ENCODE measurements at places on chromosomes 6 and 20.

DNA sequence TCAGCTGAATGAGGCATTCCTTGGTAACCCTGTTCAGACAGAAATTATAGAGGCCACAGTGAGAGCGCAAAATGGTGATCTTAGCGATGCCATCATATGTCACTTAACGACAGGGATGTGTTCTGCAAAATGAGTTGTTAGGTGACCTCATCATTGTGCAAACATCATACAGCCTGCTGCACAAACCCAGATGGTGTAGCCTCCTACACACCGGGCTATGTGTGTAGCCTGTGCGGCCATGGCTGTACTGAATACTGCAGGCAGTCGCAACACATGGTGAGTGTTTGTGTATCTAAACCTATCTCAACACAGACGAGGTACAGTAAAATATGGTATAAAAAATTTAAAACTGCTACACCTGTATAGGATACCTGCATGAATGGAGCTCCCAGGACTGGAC is 234.1 kb upstream of the PMEPA1 start:
- no peak for DNase-seq

DNA sequence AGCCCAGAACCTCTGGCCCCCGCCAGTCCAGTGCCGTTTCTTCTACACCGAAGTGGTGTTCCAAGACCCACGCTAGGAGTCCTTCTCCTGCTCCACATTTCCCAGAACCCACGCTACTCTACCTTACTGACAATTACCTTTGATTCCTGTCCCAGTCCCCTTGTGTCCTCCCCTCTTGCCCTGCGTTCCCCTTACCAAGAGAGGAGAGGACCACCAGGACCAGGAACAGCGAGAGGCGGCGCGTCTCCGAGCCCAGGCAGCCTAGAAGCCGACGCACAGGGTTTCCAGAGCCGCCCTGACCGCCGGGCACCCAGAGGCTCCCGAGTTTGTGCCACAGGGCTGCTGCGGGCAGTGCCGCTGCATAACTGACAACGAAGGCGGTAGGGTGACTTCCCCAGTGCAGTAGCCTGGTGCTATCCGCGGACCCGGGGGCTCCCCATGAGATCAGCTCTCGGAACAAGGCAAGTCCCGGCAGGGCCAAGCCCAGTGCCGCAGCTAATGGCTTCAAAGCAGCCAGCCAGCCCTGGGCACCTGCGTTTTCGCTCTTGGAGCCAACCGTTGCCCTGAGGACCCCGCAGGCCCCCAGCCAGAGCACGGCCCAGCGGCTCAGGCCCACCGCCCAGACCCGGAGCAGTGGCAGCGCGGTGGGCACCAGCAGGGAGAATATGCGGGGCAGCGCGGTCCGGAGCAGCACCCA is 512 bp downstream of the TAP1 start:
- DNase-seq: peak; percentile 46

GRCh38 chr6:14305131-14305530 is 187.6 kb downstream of the CD83 start:
- DNase-seq: no peak

DNA sequence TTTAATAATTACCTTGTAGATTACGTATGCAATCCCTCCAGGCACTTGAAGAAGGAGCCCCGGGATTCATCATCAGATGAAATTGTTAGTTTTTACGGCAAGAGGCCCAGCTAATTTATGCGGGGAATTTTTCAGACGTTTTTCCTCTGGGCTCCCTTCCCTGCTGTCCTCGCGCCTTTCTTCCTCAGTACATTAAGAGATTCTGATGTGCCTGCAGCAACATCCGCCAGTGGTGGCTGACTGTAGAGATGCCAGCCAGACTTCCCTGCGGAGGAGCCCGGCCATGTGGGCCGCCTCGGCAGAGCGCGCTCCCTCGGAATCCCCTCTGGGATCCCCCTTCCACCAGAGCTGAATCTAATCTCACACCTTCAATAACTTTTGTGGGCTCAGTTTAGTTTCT is 46.4 kb upstream of the POU3F2 start:
- DNase-seq: no peak

- DNase-seq: no peak
Measured at GRCh38 chr6:40710626-40711330, 123.6 kb upstream of the LRFN2 start.

DNA sequence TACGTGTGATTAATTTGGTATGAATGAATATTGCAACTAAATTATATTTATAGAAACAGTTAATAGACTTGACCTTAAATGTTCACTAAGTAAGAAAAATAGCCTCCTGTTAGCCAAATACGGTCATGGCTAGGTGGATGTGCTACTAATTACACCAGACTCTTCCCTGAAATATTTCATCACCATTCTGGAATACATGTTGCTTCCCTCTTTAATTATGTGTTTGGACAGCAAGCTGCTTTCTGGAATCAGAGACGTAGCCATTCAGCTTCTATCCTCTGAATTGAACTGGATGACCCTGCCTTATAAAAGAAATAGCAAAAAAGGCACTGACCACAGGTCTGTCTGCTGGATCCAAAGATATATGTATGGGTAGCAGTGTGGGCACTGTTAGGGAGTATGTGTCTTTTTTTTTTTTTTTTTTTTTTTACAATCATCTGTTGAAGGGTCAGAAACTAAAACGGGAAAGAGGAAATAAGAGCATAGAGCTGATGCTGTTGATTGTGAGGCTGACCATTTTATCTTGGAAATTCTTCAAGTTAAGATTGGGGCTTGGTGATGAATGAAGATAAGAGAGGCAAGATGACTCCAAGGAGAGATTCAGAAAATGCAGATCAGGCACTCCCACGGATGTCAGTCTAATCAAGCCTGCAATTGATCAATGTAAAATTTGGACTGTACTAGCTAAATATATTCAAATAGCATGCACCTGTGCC is 283.2 kb upstream of the HSF2 start:
- no peak for DNase-seq

DNA sequence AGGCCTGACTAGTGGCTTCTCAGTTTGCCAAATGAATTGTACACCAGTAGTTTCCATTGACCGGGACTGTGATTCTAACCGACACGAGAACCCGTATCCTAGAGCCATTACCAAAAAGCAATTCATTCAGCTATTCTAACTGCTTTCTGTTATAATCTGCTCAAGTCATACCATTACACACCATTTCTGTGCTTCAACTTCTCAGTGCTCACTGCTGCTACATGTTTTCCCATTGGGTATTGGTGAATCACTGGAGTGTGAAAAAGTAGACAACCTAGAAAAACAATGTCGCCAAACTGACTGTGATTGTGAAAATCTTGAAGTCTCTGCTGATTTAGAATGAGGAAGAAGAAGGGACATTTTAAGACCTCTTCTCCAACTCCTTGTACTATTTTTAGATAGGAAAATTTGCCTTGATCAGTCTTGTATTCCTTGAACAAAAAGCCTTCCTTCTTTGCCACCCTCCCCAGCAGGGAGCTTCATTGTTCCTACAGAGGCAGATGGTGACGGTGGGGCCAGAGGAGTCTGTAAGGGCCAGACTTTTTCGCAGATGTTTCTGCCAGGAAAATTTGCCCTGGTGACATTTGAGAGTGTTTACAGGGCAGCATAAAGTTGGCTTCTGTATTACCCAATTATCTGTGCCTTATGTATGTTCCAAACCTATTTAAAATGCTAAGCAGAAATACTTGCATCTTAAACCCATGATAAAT is 31.7 kb upstream of the MAP3K4 start:
- no peak for DNase-seq

DNA sequence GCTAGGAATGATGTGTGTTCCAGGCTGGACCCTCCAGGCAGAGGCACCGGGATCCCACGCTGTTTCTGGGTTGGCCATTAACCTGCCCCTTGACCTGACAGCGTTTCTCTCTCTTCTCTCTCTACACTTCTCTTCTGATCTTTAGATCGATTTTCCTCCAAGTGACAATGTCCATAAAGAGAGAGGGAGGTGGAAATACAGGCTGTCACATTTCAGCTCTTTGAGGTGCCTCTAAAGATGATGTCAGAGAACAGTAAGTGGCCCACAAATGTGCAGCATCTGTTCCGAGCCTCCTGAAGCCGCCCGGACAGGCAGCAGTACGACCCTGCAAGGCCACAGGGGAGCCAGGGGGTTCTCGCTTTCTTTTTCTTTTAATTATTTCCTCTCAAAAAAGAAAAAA is 2.5 kb upstream of the SLCO4A1 start:
- DNase-seq: no peak

- DNase-seq: no peak
Measured at GRCh38 chr6:71498638-71499037, 210.0 kb downstream of the OGFRL1 start.

- DNase-seq: no peak
Measured at GRCh38 chr6:157329829-157330228, 6.5 kb upstream of the TMEM242 start.

DNA sequence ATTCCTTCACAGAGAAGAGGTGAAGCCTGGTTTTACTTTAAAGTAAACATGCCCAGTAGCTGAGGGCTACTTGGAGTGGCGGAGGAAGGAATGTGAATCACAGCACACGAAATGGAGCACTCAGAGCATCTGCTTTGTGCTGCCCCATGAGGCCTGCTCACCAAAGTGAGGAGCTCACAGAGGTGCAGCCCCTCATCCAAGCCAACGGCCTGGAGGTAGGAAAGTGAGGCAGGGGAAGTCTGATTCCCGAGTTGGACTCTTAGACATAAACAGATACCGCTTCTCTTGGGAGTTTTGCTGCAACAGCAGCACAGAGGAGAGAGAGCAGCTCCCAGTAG is 3.6 kb downstream of the YTHDF1 start:
- DNase-seq: no peak

- DNase-seq: no peak
Measured at GRCh38 chr6:34074064-34074742, 71.7 kb downstream of the GRM4 start.

GRCh38 chr6:140041056-140041455 is 666.6 kb upstream of the CITED2 start:
- DNase-seq: no peak

GRCh38 chr6:83781506-83781905 is 71.7 kb upstream of the RIPPLY2 start:
- DNase-seq: no peak

DNA sequence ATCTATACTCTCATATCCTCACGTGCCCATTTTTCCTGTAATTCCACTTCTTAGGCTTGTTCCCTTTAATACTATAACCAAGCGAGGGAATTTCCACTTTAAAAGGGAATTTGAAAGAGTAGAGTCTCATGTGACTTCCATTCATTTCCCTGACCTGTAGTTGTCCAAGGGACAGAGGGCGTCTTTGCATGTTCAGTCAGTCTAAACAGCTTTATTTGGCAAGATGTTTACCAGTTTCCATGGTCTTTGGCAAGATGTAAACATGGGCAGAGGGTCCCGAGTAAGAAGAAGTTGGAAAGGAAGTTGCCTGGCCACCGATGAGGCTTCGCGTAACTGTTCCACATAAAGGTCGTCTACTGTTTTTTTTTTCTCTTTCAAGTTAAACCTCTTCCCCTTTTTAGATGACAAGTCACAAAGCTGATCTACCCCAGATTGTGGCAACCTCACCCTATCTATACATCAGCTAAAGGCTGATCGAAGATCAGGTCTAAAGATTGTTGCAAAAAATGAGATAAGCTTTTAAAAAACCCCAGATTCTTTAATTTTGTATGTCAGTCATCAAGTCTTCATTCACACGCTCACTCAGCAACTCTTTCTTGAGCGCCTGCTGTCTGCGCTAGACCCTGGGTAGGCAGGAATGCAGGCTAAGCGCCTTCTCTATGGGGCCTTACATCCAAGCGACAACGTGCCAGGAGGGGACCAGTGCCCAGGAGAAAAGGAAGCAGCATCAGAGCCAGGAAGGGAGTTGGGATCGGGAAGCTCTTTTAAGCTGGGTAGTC is 31.7 kb upstream of the CCR6 start:
- DNase-seq: no peak

DNA sequence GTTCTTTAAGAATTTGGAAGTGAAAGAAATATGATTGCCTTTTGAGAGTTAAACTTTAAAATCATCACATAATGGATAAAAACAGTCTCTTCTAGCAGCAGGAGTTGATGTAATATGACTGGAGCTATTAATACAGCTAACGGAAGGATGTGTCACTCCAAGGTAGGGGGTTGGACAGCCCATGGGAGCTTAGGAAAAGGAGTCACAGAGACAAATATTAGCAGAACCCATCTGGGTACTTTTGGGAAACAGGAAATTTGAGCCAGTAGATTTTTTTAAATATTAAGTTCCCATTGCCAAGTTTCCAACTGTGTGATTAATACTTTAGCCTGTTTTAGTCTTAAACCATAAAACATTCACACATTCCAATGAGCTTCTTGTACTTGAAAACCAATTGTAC is 164.7 kb upstream of the RIMS1 start:
- no peak for DNase-seq

DNA sequence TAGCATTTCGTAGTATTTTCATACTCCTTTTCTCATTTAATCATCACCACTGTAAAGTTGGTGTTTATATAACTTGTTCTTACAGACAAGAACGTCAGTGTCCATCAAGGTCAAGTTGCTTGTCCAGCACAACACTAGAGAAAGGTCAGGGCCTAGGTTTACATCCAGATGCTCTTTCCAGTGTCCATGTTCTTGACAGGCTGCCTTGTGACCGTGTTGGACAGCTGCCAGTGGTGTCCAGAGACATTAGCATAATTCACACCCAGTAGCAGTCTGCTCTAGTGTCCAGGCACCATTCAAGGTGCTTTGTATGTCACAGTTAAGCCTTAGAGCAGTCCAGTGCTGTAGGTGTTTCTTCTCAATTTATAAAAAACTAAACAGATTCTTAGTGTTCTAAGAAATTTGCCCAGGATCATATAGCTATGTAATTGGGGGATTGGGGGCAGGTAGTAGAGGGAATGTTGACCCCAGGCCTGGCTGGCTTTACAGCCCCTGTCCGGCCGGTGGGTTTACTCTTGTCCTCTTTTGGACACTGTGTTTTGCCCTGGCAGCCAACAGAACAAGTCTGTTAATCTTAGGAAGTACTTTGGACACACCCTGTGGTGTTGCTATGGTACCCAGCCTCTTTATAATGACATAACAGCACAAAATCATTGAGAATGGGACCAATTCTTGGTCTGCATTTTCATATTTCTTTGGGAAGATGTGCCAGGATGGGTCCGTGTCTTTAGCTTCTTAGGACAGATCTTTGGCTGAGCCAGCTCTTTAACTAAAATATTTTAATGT is 8.0 kb downstream of the STK35 start:
- no peak for DNase-seq

DNA sequence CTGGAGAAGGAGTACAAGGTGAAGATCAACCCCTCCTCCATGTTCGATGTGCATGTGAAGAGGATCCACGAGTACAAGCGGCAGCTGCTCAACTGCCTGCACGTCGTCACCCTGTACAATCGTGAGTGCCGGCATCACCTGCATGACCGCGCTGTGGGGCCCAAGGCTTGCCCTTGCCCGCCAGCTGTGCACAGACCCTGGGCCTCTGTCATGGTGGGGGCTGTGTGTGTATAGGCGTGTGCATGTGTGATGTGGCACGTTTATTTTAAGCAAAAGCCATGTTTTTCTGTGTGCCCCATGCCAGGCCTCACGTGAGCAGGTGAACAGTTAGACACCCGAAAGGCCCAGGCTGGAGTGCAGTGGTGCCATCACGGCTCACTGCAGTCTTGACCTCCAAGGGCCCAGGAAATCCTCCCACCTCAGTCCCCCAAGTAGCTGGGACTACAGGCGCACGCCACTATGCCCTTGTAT is 36.3 kb downstream of the PYGB start:
- no peak for DNase-seq

- no peak for DNase-seq
Measured at GRCh38 chr6:156309017-156309416, 468.2 kb upstream of the ARID1B start.
